Stimulated activated CD8-positive, alpha-beta memory T cell treated with anti-CD3 and anti-CD28 coated beads, Interleukin-4, amount 100 ng/mL, for 4 hours (primary cell): ENCODE measurements at places on chromosomes 4 and X.

DNA sequence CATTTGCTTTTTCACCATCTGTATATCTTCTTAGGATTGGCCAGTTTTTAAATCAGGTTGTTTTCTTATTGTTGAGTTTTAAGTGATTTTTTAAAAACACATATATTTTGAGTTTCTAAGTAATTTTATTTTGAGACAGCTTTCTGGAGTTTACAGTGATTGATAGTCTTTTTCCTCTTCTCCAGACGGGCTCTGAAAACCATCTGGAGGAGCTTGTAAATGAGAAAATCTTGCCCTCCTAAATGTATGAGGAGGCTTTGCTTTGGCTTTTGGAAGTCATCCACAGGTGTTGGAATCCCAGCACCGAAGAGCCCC, 160.2 kb downstream of the SOWAHB start:
- no peak for DNase-seq

DNA sequence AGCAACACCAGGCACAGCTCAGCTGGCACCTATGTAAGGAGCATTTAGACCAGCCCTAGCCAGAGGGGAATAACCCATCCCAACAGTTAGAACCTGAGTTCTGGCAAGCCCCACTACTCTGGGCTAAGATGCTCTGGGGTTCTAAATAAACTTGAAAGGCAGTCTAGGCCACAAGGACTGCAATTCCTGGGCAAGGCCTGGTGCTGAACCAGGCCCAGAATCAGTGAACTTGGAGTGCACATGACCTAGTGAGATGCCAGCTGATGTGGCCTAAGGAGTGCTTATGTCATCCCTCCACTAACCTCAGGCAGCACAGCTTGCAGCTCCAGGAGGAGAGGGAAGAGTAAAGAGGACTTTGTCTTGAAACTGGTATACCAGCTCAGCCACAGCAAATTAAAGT, 7.6 kb upstream of the PRRG3 start:
- DNase-seq = no peak

- DNase-seq = no peak
Observed at GRCh38 chrX:93229036-93229435, 444.3 kb downstream of the NAP1L3 start.

DNA sequence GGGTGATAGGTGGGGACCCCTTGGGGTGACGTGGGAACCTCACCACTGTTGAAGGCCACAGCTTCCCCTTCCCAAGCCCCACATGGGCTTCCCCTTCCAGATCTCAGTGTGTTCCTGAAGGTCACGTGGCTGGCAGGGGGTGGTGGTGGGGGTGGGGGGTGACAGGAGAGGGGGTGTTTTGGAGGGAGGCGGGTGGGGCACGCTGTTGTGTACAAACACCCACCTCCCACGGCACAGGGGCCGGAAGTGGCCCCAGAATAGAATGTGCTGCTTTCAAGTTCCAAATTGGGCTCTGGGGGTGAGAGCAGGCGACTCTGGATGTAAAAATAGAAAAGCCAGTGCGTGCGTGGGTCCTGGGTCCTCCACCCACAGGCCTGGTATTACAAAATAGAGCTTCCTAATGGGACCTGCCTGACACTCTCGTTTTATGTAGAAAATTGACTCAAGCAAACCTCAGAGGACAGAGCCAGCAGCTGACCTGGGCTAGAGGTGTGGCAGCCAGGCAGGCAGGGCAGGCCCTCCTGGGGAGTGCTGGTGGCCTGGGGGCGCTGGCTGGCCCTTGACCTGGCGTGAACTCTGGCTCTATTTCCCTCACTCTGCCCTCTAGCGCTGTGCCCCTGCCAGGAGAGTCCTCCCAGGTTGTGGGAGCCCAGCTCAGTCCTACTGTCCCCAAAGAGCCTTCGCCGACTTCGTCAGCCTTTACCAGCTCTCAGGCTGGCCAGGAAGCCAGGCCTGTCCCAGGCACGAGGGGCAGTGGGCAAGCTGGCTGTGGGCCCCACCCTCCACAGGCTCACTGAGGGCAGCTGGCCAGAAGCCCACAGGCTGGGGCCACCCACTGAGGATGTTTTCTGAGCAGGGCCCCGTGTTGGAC, 5.4 kb upstream of the SH3BP2 start:
- peak; percentile 71 for DNase-seq

- DNase-seq = no peak
Observed at GRCh38 chrX:109667986-109668385, 43.0 kb upstream of the KCNE5 start.

- no peak for DNase-seq
Observed at GRCh38 chrX:13094828-13095341, 50.5 kb upstream of the FAM9C start.

GRCh38 chr4:174593701-174594100, 71.4 kb upstream of the HPGD start:
- no peak for DNase-seq

DNA sequence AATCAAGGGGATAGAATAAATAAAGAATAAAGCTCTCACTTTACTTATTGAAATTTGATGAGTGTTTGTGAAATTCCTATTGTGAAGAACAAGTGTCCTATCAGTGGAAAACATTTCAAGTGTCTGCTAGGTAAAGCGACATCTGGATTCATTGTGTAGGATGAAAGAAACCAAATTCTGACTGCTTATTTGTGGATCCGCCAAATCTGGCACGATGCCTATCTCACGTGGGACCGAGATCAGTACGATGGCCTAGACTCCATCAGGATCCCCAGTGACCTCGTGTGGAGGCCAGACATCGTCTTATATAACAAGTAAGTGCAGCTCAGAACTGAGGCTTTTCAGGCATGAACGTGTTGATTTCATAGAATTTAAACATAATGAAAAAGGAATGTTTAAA, 1.9 kb downstream of the CHRNA9 start:
- no peak for DNase-seq

GRCh38 chr4:105965183-105965800, 70.0 kb downstream of the NPNT start:
- DNase-seq = no peak

DNA sequence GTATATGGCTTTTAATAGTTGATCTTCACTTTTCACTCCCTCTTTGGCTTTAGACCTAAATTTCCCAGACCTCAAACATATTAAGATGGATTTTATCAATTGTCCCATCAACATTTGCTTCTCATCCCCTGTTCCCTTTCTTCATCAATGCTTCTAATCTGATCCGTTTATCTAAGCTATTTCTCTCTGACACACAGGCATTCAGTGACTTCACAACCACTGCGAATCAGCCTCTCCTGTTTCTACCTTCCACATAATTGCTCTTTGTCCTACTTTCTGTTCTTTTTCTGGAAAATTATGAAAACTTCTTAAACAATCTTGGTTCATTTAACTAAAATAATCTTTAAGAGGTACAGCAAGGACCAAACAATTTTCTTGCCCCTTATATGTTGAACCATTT, 115.2 kb downstream of the GLRA3 start:
- no peak for DNase-seq

- DNase-seq = no peak
Observed at GRCh38 chr4:55634417-55635128, 1.5 kb downstream of the NMU start.

DNA sequence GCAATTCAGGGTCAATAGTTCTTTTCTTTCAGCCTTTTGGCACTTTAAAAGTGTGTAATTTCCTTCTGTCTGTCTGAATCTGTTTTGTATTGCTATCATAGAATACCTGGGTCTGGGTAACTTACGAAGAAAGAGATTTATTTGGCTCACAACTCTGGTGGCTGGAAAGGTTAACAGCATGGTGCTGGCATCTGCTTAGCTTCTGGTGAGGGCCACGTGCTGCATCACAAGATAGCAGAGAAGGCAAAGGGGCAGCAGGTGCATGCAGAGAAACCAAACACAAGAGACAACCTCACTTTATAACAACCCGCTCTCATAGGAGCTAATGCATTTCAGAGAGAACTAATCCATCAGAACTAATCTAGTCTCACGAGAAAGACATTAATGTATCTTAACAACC, 18.8 kb downstream of the RGN start:
- no peak for DNase-seq

DNA sequence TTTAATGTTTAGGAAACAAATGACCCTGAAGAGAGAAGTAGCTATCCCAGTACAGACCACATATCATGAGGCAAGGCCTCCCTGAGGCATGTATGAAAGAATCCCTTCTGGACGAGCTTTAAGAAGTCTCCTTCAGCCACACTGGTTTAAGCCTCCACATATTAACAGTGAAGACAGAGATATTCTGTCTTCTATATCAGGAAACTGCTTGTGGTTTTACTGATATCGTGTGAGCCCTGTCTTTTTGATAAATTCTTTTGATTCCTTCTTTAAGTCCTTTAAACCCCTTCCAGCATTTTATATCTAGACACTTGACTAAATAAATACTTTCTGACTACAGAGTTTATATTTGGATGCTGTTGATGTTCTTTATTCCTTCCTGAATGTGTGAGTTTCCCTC, 45.9 kb upstream of the GPC4 start:
- DNase-seq = no peak

- no peak for DNase-seq
Observed at GRCh38 chr4:169199184-169199583, 71.6 kb downstream of the SH3RF1 start.

GRCh38 chrX:70461026-70461425, 16.4 kb downstream of the DLG3 start:
- DNase-seq = no peak

- no peak for DNase-seq
Observed at GRCh38 chr4:747546-748170, 42.0 kb downstream of the PCGF3 start.

DNA sequence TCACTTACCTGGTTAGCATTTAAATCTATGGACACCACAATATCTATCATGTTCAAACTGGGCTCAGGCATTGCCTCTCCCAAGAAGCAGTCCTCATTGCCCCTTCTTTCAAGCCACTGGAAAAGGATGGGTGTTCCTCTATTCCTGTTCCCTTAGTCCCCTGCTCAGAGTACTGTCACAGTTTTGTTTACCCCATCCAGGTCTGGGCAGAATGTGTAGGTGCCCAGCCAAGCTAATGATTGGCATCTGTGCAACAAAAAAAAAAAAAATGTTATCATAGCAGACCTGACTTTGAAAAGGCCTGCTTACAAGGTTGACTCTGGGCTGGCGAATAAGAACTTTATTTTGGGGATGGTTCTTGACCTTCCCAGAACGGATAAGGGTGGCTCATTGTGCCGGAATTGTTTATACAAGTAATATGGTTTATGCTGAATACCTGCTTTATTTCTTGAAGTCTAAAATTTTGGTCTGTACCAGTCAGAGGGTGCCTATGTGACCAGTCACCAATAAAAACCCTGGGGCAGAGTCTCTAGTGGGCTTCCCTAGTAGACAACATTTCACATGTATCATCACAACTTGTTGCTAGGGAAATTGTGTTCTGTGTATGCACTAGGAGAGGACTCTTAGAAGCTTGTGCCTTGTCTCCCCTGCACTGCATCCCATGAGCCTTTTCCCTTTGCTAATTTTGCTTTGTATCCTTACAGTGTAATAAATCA, 47.9 kb downstream of the JADE3 start:
- DNase-seq = no peak

- no peak for DNase-seq
Observed at GRCh38 chr4:175068266-175068665, 150.1 kb downstream of the ADAM29 start.

GRCh38 chr4:2042204-2042946, 16.8 kb upstream of the NAT8L start:
- no peak for DNase-seq

DNA sequence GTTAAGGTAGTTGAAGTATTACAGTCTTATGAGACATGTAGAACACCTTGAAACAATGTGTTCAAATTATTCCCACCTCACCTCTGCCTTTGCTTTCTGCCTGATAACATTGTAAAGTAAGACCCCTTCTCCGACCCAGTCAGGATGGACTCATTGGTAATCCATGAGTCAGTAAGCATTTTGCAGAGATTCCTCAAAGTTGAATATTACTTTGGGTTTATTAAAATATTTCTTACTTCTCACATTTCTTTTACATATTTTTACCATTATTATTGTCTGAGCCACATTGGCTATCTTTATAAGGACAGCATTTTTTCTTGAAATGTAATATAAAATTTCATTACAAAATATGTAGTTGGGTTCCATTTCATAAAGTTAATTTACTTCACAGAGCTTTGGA, 201.6 kb downstream of the BMPR1B start:
- DNase-seq = no peak

GRCh38 chr4:42588909-42589308, 68.0 kb downstream of the ATP8A1 start:
- DNase-seq = no peak

GRCh38 chr4:14180983-14181601, 553.6 kb upstream of the BOD1L1 start:
- no peak for DNase-seq

- no peak for DNase-seq
Observed at GRCh38 chr4:18039113-18039512, 17.6 kb upstream of the LCORL start.

DNA sequence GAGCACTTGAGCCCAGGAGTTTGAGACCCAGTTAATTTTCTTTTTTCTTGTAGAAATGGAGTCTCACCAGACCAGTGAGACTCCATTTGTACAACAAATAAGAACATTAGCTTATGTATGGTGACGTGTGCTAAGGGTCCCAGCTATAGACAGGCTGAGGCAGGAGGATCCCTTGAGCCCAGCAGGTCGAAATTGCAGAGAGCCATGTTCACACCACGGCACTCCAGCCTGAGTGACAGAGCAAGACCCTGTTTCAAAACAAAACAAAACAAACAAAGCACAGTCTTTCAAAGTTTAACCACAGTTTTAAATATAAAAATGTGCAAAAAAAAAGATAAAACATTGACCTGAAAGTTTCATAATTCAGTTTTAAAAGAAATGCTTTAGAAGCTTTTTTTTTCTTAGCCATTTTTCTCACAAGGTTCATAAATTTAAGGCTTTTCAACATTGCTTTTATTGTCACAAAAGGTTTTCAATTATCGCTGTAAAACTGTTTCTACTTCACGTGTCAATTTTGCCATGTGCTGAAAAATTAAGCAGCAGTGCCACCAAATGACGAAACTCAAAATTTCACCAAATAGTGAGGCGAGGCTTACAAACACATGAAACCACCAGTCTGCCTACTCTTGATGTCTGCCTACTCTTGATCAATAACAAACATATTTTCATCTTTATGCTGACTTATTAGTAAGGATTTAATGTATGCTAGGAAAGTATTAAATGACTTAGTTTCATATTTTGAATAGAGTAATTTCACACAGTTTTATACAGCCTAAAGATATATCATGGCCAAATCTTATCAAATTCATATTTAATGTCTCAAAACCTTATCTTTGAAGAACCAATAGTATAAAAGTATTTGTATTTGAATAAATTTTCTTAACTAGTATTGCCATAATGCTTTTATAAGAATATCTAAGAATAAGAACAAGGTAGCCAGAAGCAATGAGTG, 126.3 kb downstream of the NEK1 start:
- DNase-seq = no peak

GRCh38 chr4:105613306-105613705, 60.9 kb downstream of the ARHGEF38 start:
- no peak for DNase-seq

GRCh38 chr4:69823481-69824186, 36.3 kb downstream of the SULT1E1 start:
- no peak for DNase-seq

GRCh38 chr4:84914686-84915395, 51.6 kb downstream of the WDFY3 start:
- DNase-seq = no peak

DNA sequence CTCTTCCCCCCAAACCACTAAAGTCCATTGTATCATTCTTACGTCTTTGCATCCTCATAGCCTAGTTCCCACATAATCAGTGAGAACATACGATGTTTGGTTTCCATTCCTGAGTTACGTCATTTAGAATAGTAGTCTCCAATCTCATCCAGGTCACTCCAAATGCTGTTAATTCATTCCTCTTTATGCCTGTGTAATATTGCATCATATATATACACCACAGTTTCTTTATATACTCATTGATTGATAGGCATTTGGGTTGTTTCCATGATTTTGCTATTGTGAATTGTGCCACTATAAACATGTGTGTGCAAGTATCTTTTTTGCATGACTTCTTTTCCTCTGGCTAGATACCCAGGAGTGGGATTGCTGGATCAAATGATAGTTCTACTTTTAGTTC, 57.2 kb downstream of the ARFIP1 start:
- DNase-seq = no peak
